ENCODE measurements at places on chromosomes 3 and 15. TPM values are rescaled to one million over a fixed set of nuclear protein-coding genes. Genes with fewer than 3 reads are reported as not detected.

The EIF2B5 gene
- 52.9 TPM for total RNA-seq

DNA sequence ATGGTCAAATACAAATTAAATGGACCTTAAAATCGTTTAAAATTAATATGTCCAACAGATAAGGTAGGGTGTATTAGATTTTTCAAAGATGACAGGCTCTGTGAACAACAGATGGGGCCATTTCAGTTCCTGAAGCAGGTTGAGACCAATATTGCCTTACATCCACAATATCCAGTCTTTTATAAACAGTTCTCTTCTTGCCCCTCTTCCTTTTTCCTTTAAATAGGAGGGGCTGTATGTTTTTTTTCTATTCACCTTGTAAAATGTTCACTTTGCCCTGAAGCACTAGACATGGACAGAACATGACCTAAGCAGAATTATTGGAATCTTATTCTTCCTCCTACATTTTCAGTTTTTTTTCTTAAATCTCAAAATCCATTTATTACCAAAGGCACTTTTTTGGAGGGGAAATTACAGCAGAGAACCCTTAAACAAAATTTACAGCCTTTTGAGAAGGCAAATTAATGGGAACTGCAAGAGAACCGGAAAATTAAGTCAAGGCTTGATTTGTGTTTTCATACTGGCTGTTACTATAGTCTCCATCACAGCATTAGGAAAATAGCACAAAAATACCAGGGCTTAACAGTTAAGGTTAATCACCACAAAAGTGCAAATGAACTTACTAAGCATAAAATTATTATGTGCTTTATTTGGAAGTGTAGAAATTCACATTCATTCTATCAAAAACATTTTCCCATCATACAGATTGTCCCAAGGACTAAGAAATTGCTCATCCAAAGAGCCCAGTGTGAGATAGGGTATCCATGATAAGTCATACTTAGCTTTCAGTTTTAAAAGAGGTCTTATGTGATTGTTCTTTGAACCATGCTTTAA, 55.8 kb downstream of the CMSS1 start:
- no peak overlapping the region for H3K27ac ChIP-seq
- no peak for DNase-seq
- no peaks in the 10 kb centered on the region for H3K36me3 ChIP-seq
- H3K4me3 ChIP-seq: peak overlapping the region; percentile 67
- no peaks in the 10 kb centered on the region for H3K27me3 ChIP-seq

GRCh38 chr15:101641129-101641764, 10.9 kb downstream of the TM2D3 start:
- no peak overlapping the region for H3K27ac ChIP-seq
- H3K4me1 ChIP-seq: peaks cover 13% of the 10 kb centered on the region
- H3K4me3 ChIP-seq: no peak overlapping the region
- no peaks in the 10 kb centered on the region for H3K27me3 ChIP-seq
- H3K36me3 ChIP-seq: no peaks in the 10 kb centered on the region

The SH2D7 gene
- total RNA-seq: not detected

DNA sequence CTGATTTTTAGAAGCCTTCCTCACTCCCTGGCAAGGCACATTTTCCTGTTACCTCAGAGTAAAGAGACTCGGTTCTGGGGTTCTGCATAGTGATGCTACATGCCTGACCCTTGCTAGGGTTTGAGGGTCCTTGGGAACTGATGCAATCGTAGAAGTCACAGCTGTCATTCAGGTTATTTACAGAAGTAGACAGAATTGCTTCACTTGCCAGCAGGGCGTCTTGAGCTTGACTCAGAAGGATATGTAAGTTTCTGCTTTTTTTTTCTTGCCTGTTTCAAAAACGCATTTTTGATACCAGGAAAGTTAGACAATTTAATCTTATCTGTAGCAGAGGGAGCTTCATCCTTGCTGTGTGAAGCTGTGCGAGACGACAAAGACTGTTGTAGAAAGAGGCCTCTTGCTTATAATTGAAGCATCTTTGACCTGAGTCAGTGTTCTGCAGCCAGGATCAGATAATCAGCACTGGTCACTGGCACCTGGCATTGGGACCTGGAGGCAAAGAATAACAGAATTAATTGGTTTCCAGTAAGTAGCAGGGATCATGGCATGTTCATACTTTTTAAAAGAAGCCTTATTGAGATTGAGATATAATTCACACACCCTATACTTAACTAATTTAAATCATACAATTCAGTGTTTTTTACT, 24.8 kb downstream of the CACNA1D start:
- DNase-seq: no peak
- H3K27ac ChIP-seq: no peak overlapping the region
- no peak overlapping the region for H3K4me3 ChIP-seq
- no peaks in the 10 kb centered on the region for H3K36me3 ChIP-seq

All from Caco-2 (cell line).